ENCODE measurements at places on chromosomes 5 and 9.

- no peak for DNase-seq
Observed at GRCh38 chr9:13991395-13991794, 322.5 kb downstream of the NFIB start.

- DNase-seq: no peak
Observed at GRCh38 chr5:79005151-79005550, 20.0 kb upstream of the ARSB start.

DNA sequence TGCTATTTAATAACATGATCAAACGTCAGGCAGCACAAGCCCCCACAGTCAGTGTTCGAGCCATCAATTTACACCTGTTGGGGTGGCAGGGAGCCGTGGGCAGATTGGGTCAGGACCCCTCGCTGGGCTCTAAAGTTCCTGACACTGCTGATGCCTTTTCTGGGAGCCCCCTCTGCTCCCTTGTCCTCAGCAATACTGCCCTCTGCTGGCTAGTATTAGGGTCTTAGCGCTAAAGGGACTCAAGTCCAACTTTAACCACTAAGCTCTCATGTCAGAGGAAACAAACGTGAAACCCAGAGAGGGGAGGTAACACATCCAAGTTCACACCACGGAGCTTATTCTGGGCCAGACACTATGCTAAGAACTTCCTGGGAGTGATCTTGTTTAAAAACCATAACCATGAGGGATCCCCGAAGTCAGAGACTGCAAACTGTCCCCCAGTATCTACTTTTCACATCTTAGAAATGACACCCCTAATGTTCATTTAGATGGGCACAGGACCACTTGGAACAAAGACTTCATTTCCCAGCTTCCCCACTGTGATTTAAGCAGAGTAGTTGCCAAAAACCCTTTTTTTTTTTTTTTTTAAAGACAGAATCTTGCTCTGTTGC lies 20.4 kb downstream of the ANKS6 start:
- peak; percentile 14 for DNase-seq

GRCh38 chr5:137192293-137192743 lies 306.8 kb downstream of the SPOCK1 start:
- no peak for DNase-seq

GRCh38 chr5:162289489-162289888 lies 221.9 kb downstream of the GABRG2 start:
- DNase-seq: no peak
